ENCODE measurements at places on chromosomes 12 and 14. TPM values are rescaled to one million over a fixed set of nuclear protein-coding genes. Genes with fewer than 3 reads are reported as not detected.

GRCh38 chr14:62062645-62063044 is 300.4 kb downstream of the SNAPC1 start:
- H3K27me3 ChIP-seq: no peaks in the 10 kb centered on the region
- no peak for DNase-seq
- no peaks in the 10 kb centered on the region for H3K36me3 ChIP-seq
- H3K27ac ChIP-seq: no peak overlapping the region
- no peak overlapping the region for H3K4me3 ChIP-seq

DNA sequence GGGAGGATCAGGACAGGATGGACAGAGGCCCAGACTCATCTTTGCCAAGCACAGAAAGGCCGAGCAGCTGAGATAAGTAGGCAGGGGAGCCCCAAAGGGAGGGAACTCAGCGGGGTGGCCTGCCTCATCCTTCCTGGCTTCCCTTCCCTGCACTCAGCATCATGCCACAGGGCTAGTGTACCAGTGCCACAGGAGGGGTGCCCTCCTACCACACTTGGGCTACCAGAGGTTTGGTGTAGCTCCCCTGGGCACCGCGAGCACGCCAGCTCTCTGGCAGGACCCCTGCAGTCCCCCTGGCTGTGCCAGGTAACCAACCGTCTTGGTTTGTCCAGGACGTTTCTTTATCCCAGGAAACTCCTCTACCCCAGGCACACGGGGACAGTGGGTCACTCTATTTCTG is 123.5 kb downstream of the ESRRB start:
- H3K27me3 ChIP-seq: no peaks in the 10 kb centered on the region
- no peaks in the 10 kb centered on the region for H3K4me1 ChIP-seq
- DNase-seq: no peak
- no peak overlapping the region for H3K4me3 ChIP-seq

- H3K27ac ChIP-seq: no peak overlapping the region
- H3K36me3 ChIP-seq: no peaks in the 10 kb centered on the region
These were observed 133.8 kb upstream of the CLEC14A start for GRCh38 chr14:38389681-38390080.

DNA sequence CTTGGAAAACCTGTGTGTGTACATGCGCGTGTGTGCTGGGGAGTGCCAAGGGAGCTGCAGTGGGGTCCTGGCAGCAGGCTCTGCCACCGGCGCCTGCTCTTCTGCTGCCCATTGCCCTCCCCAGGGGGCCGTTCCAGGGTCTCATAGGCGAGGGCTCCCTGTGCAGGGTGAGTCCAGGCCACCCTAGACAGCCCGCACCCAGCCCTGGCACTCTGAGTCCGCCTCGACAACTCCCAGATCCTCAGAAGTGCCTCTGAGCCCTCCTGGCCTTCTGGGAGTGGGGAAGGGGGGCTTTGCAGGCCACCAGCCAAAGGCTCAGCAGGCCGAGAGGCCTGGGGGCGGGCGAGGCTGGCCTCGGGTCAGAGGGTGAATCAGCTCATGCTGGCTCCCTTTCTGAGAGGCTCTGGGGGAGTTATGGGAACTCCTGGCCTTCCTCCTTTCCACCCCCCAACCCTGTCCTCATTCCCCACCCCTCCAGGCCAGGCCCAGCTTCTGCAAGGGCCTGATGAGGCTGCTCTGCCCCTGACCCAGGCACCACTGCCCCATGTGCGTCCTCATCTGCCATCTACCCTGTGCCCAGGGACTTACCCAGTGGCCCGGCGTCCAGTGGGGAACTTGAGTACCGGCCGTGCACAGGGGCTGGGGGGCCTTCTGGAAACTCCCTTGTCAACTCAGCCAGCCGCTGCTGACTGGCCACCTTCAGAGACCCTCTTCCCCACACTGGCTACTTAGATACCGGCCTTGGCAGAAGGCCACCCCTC is 2.1 kb upstream of the TEDC1 start:
- H3K36me3 ChIP-seq: no peaks in the 10 kb centered on the region
- no peak for DNase-seq
- peaks cover 10% of the 10 kb centered on the region for H3K27me3 ChIP-seq
- H3K4me1 ChIP-seq: peaks cover 72% of the 10 kb centered on the region

Gene GLI1
- total RNA-seq: 0.14 TPM

Gene CCDC60
- total RNA-seq: not detected
